ENCODE measurements at places on chromosomes 5 and 9.

DNA sequence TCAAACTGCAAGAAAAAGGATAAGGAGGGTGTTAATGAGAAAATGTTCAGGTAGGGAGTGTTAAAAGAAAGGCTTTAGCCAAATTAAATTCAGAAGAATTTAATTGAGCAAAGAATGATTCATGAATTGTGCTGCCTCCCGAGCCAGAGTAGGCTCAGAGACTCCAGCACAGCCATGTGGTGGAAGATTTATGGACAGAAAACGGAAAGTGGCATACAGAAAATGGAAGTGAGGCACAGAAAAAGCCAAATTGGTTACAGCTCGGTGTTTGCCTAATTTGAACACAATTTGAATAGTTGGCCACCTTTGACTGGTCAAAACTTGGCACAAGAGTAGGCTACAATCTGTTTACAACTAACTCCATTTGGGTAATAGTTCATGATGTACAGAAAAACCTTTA is 9.6 kb upstream of the SLC30A5 start:
- no peak for DNase-seq

DNA sequence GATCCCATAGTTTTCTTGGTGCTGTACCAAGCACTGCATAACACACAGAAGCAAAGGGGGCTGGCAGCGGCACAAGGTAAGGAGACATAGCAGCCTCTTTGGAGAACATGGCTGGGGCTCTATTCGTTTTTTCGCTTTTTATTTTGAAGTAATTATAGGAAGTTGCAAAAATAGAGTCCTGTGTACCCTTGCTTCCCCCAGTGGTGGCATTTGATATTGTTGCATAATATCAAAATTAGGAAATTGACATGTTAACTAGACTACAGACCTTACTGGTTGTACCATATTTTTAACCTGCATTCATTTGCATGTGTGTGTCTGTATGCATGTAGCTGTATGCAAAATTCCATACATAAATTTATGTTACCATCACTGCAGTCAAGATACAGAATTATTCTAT is 6.6 kb upstream of the UBQLN1 start:
- no peak for DNase-seq

DNA sequence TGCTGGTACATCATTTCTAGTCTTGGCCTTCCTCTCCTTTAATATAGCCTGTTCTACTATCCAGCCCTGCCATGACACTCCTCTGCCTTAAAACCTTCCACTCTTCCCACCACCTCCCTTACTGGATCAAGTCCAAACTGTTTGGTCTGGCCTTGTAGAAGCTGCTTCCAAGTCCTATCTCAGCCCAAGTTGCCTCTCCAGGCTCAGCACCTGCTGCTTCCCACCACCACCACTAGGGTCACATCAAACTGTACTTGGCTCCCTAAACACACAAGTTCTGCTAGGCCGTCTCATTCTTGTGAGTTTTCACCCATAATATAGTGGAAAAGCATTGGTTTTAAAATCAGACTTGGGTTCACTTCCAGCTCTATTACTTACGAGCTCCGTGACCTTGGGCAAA is 1.4 kb downstream of the NDUFA8 start:
- no peak for DNase-seq

- no peak for DNase-seq
These were observed 37.1 kb downstream of the FBXW11 start for GRCh38 chr5:171969288-171969880.

DNA sequence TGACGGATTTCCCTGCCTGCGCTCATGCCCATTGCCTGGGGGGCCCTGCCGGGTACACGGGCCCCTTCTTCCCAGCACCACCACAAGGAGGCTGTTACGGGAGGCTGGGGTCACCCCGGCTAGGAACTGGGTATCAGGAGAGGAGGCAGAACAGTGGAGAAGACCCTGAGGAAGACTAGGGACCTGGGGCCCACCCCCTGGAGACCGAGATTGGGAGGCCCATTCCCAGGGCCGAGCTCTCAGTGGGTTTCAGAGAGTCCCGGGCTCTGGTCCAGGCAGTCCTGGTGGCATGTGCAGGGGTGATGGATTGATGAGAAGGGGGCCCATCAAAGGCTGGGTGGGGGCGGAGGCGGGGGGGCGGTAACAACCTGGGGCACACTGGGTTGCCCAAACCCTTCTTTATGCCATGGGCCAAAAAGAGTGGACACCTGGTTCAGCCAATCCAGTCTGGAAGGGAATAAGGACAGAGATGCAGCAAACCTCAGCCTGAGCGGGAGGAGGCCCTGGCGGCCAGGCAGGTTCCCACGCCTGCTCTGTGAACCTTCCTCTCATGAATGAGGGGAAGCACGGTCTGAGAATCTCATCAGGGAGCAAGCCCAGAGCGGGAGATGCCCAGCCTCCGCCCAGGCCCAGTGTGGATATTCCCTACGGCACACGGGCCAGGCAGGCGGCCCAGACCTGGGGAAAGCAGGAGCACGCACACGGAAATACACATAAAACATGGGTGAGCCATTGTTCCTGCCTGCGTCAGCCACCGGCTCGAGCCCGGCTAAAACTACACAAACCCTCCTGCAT is 785 bp upstream of the P4HA2 start:
- no peak for DNase-seq

GRCh38 chr9:90720621-90721265 is 78.1 kb upstream of the DIRAS2 start:
- DNase-seq = no peak

- DNase-seq = no peak
These were observed 8.8 kb downstream of the RXRA start for GRCh38 chr9:134335061-134335460.

- no peak for DNase-seq
These were observed 27.4 kb downstream of the LHX2 start for GRCh38 chr9:124038790-124039633.

All from T-helper 17 cell (primary cell).